ENCODE measurements at places on chromosomes 13 and 19.

DNA sequence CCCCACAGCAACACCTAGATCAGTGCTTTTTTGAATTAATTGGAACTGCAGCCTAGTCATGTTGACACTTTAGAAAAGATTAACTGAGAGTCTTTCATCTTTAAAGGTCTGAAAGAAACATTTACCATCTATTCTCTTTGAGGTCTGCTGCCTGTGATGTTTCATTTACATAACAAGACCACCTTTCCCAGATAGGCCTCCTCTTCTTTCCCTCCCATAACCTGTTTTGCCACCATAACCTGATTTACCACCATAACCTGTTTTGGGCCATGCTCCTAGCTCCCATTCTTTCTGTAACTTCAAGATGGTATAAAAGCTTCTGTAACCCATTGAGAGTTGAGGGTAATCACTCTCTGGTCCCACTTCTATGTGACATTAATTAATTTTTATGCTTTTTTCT is 320.8 kb downstream of the PCDH20 start:
- no peak overlapping the region for H3K27ac ChIP-seq
- peaks cover 6% of the 10 kb centered on the region for H3K27me3 ChIP-seq
- no peak for DNase-seq
- H3K4me3 ChIP-seq = no peak overlapping the region
- H3K4me1 ChIP-seq = no peaks in the 10 kb centered on the region

DNA sequence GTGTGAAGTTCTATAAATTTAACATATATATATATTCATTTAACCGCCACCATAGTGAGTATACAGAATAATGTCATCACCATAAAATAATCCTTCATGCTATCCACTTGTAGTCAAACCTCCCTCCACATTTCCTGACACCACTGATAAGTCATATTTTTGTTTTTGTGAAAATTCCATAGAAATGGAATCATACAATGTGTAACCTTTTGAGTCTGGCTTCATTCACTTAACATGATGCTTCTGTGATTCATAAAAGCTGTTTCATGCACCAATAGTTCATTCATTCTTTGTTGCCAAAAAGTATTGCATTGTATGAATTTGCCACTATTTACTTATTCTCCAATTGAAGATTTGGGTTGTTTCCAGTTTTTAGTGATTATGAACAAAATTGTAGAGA is 497.5 kb upstream of the PCDH20 start:
- no peaks in the 10 kb centered on the region for H3K4me1 ChIP-seq
- H3K36me3 ChIP-seq = no peaks in the 10 kb centered on the region
- DNase-seq = no peak
- no peak overlapping the region for H3K4me3 ChIP-seq

- H3K4me3 ChIP-seq = no peak overlapping the region
- H3K4me1 ChIP-seq = peaks cover 6% of the 10 kb centered on the region
- no peaks in the 10 kb centered on the region for H3K36me3 ChIP-seq
- H3K27me3 ChIP-seq = no peaks in the 10 kb centered on the region
- H3K27ac ChIP-seq = no peak overlapping the region
- DNase-seq = no peak
These were observed 882.2 kb upstream of the SLC10A2 start for GRCh38 chr13:103948426-103948825.

GRCh38 chr19:45852983-45853382 is 10.0 kb downstream of the SYMPK start:
- H3K36me3 ChIP-seq = peaks cover 88% of the 10 kb centered on the region
- peak; percentile 26 for DNase-seq
- H3K27me3 ChIP-seq = no peaks in the 10 kb centered on the region
- peaks cover under 1% of the 10 kb centered on the region for H3K4me1 ChIP-seq
- H3K27ac ChIP-seq = no peak overlapping the region

DNA sequence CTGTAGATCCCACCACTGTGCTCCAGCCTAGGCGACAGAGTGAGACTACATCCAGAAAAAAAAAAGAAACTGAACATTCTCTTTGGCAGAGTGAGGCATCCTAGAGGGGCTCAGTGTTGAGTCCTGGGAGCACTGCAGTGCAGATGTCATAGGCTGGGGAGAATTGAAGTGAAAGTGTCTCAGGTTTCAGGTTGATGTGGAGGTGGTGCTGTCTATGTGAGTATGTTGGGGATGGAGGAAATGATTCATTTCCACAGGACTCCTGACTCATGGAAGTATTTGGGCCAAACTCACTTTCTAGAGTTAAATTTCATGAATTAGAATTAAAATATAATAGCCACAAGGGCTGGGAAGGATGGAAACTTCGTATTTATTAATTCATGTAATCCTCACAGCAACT is 134.4 kb upstream of the TSC22D1 start:
- peak; percentile 90 for DNase-seq
- peaks cover 35% of the 10 kb centered on the region for H3K4me1 ChIP-seq
- no peaks in the 10 kb centered on the region for H3K36me3 ChIP-seq
- no peaks in the 10 kb centered on the region for H3K27me3 ChIP-seq

- no peaks in the 10 kb centered on the region for H3K36me3 ChIP-seq
- H3K27me3 ChIP-seq = no peaks in the 10 kb centered on the region
- DNase-seq = peak; percentile 82
- no peak overlapping the region for H3K4me3 ChIP-seq
- no peak overlapping the region for H3K27ac ChIP-seq
These were observed 42.2 kb downstream of the DLEU7 start for GRCh38 chr13:50801087-50801931.

- no peak overlapping the region for H3K27ac ChIP-seq
- peaks cover 42% of the 10 kb centered on the region for H3K27me3 ChIP-seq
- H3K4me3 ChIP-seq = no peak overlapping the region
- peaks cover 6% of the 10 kb centered on the region for H3K4me1 ChIP-seq
- DNase-seq = no peak
These were observed 10.2 kb downstream of the LRRC4B start for GRCh38 chr19:50558039-50558438.

DNA sequence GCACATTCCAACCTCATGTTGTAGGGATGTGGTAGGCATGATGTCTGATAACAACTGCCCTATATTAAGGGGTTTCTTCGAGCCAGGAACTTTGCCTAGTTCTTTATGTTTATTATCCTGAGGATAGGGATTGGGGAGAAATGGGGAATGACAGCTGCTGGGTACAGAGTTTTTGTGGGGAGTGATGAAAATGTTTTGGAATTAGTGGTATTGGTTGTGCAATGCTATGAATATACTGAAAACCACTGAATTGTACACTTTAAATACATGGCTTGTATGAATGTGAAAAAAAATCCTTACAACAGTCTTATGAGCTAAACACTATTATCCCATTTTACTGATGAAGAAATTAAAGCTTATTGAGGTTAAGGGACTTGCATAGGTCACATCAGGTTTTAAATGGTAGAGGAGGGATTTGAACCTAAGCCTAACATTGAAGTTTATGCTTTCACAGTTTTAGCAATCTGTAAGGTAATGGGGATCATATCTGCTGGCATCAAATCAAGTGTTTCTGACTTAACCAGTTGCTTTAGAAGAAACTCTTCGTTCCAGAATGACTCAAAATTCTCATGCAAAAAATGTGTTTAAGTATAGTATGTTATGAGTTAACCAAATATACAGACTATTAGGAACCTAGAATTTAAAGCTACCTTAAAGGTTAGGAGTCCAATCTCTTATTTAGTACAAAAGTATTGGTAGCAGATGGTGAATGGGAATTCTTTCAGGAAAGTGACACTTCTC is 61.4 kb downstream of the ERCC5 start:
- H3K27ac ChIP-seq = no peak overlapping the region
- no peaks in the 10 kb centered on the region for H3K27me3 ChIP-seq
- no peak overlapping the region for H3K4me3 ChIP-seq
- H3K4me1 ChIP-seq = peaks cover 26% of the 10 kb centered on the region

All from MCF 10A (cell line).